ENCODE measurements at places on chromosomes 1 and 21. TPM values are rescaled to one million over a fixed set of nuclear protein-coding genes. Genes with fewer than 3 reads are reported as not detected.

S100A8 gene
- total RNA-seq: not detected

OPTC gene
- total RNA-seq: not detected

OLIG2 gene
- total RNA-seq: not detected

PKN2 gene
- 11.1 TPM for total RNA-seq

LCE3D gene
- total RNA-seq: 0.60 TPM

IL12RB2 gene
- not detected for total RNA-seq

CRYZL1 gene
- total RNA-seq: 14.5 TPM

TSPEAR gene
- total RNA-seq: not detected

TEX38 gene
- total RNA-seq: not detected

NBPF9 gene
- total RNA-seq: 12.8 TPM

SMIM12 gene
- 59.0 TPM for total RNA-seq

LY9 gene
- 0.06 TPM for total RNA-seq

B3GALT5 gene
- 0.24 TPM for total RNA-seq

DIO1 gene
- not detected for total RNA-seq

DYRK3 gene
- 8.3 TPM for total RNA-seq

SLC1A7 gene
- total RNA-seq: not detected

FAM131C gene
- total RNA-seq: 18.6 TPM

SPRR2B gene
- not detected for total RNA-seq

LENEP gene
- not detected for total RNA-seq

RIPPLY3 gene
- total RNA-seq: 0.62 TPM

All from A549 treated with CORT108297 at 1 μM for 4 hours (cell line).